CD4-positive, alpha-beta T cell (primary cell): ENCODE measurements at places on chromosomes 7 and 10. TPM values are rescaled to one million over a fixed set of nuclear protein-coding genes. Genes with fewer than 3 reads are reported as not detected.

The CTAGE15 gene
- total RNA-seq: 0.47 TPM

The PLXNA4 gene
- 0.75 TPM for total RNA-seq

The TMEM236 gene
- 0.06 TPM for total RNA-seq

The SMO gene
- not detected for total RNA-seq

The WIPF3 gene
- total RNA-seq: not detected

The ASAH2 gene
- total RNA-seq: 1.1 TPM

The GSAP gene
- 19.1 TPM for total RNA-seq

The RASA4 gene
- total RNA-seq: 37.8 TPM

The HTR5A gene
- not detected for total RNA-seq

The CNPY1 gene
- total RNA-seq: not detected

The ANXA11 gene
- total RNA-seq: 153 TPM

The AGMO gene
- not detected for total RNA-seq

The SPACDR gene
- total RNA-seq: 0.93 TPM

DNA sequence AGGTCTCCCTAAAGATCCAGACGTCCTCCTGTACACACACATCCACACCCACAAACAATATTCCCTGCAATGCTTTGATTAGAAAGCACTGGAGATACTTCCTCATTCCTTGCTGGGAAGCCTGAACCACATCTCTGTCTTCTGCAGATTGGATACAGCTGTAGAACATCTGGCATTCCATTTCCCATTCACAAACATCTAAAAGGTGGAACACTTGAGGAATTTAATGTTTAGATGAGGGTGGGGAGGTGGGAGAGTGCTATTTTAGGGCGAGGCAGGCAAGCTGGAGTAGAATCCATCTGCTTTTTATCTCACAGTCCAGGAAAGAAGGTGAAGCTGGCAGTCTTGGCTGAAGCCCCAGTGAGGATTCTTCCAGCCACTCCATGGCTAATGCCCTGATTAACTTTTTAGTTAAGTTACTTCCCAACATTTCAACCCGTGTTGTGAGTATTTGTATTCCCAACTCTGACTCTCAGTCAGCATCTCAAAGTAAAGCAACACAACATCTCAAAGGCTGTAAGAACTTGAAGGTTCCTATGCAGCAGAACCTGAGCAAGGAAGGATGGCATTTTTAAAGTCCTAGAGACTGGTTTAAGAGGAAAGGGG is 46.1 kb downstream of the CYTH3 start:
- no peaks in the 10 kb centered on the region for H3K27me3 ChIP-seq
- H3K4me1 ChIP-seq: peaks cover 12% of the 10 kb centered on the region
- H3K36me3 ChIP-seq: no peaks in the 10 kb centered on the region
- H3K27ac ChIP-seq: no peak overlapping the region
- DNase-seq: no peak
- no peak overlapping the region for H3K4me3 ChIP-seq

DNA sequence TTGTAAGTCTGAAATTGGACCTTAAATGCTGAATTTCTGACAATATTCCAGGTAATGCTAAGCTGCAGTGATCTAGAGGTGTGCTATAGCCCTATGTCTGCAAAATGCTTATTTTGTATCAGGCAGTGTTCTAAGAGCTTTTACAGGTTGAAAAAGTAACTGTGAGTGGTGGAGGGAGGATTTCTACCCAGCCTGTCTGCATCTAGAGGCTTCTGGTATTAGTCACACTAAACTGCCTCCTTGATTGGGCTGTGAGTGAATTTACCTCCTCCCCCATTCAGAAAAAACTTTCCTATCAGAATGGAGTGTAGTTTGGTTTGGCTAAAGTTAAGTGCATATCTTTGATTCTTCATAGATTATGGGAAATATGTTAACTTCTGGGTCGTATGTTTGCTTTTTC is 56.8 kb downstream of the BBS9 start:
- H3K4me1 ChIP-seq: peaks cover 7% of the 10 kb centered on the region
- DNase-seq: no peak
- H3K36me3 ChIP-seq: no peaks in the 10 kb centered on the region
- H3K27me3 ChIP-seq: no peaks in the 10 kb centered on the region

- no peak overlapping the region for H3K4me3 ChIP-seq
- no peaks in the 10 kb centered on the region for H3K36me3 ChIP-seq
- H3K27ac ChIP-seq: no peak overlapping the region
- DNase-seq: no peak
- H3K4me1 ChIP-seq: no peaks in the 10 kb centered on the region
- H3K27me3 ChIP-seq: no peaks in the 10 kb centered on the region
Observed at GRCh38 chr10:36038316-36038955, 396.3 kb upstream of the FZD8 start.

GRCh38 chr10:75572478-75572877 is 141.1 kb downstream of the LRMDA start:
- no peaks in the 10 kb centered on the region for H3K4me1 ChIP-seq
- H3K27me3 ChIP-seq: no peaks in the 10 kb centered on the region
- H3K36me3 ChIP-seq: no peaks in the 10 kb centered on the region
- DNase-seq: no peak
- no peak overlapping the region for H3K27ac ChIP-seq
- H3K4me3 ChIP-seq: no peak overlapping the region

GRCh38 chr7:139901056-139901795 is 72.2 kb downstream of the TBXAS1 start:
- H3K4me3 ChIP-seq: no peak overlapping the region
- no peaks in the 10 kb centered on the region for H3K27me3 ChIP-seq
- H3K36me3 ChIP-seq: no peaks in the 10 kb centered on the region
- no peak overlapping the region for H3K27ac ChIP-seq

DNA sequence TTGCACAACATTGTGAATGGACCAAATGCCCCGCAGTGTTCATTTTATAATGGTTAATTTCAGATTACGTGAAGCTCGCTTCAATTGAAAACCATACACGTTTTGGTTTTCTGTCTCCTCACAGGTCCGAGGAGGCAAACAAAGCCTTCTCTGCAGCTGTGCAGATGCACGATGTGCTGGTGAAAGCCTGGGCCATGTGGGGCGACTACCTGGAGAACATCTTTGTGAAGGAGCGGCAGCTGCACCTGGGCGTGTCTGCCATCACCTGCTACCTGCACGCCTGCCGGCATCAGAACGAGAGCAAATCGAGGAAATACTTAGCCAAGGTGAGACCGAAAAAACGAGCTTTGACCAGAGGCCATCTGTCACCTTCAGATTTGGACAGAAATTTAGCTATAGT is 110.3 kb downstream of the TRRAP start:
- no peaks in the 10 kb centered on the region for H3K4me1 ChIP-seq
- no peak for DNase-seq
- H3K27me3 ChIP-seq: no peaks in the 10 kb centered on the region
- peaks cover 98% of the 10 kb centered on the region for H3K36me3 ChIP-seq
- H3K27ac ChIP-seq: no peak overlapping the region

- H3K27me3 ChIP-seq: no peaks in the 10 kb centered on the region
- H3K36me3 ChIP-seq: no peaks in the 10 kb centered on the region
- H3K4me1 ChIP-seq: no peaks in the 10 kb centered on the region
- DNase-seq: no peak
- no peak overlapping the region for H3K4me3 ChIP-seq
- no peak overlapping the region for H3K27ac ChIP-seq
Observed at GRCh38 chr7:31423994-31424393, 83.5 kb upstream of the NEUROD6 start.

- peaks cover 3% of the 10 kb centered on the region for H3K27me3 ChIP-seq
- H3K4me3 ChIP-seq: no peak overlapping the region
- no peak for DNase-seq
- no peaks in the 10 kb centered on the region for H3K36me3 ChIP-seq
- H3K4me1 ChIP-seq: no peaks in the 10 kb centered on the region
Observed at GRCh38 chr10:86084585-86084984, 282.0 kb downstream of the GRID1 start.

DNA sequence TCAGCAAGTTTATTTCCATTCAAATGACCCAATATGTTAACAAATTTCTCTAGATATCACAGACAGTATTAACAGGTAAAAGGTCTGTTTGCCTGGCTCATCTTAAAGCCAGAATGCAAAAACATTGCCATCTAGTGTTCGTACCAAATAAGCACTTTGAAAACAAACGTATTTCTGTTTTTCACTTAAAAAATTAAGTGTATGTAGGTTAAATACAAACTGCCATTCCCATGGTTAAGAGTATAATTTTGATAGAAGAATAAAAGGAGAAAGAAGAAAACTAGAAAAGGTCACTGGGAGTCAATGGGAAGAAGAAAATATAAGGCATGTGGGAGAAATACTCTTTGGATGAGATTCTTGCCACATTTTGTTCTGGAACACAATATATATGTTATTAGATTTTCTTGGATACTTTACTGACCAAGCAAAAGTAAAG is 51.0 kb downstream of the ORC5 start:
- no peak for DNase-seq
- no peaks in the 10 kb centered on the region for H3K36me3 ChIP-seq
- no peaks in the 10 kb centered on the region for H3K27me3 ChIP-seq
- H3K4me3 ChIP-seq: no peak overlapping the region
- no peak overlapping the region for H3K27ac ChIP-seq

DNA sequence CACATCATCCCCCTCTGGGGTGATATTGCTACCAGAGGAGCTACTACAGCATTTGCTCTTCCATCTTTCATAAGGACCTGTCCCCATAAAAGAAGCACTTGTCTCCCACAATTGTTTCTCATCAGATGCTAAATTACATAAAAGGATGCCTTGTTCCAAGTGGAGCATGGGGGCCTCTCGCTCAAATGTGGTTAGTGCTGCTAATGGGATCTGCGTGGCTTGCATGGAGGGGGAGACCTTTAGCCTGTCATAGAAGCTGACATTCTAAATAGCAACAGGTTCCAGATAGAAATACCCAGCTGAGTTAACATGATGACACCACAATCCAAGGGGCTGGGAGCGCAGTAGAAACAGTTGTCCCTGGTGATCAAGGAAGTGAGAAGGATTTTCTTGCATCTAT is 257.9 kb downstream of the SFMBT2 start:
- no peak overlapping the region for H3K4me3 ChIP-seq
- no peaks in the 10 kb centered on the region for H3K4me1 ChIP-seq
- no peak for DNase-seq
- no peaks in the 10 kb centered on the region for H3K27me3 ChIP-seq
- H3K27ac ChIP-seq: no peak overlapping the region

- no peak overlapping the region for H3K4me3 ChIP-seq
- no peaks in the 10 kb centered on the region for H3K36me3 ChIP-seq
- no peaks in the 10 kb centered on the region for H3K27me3 ChIP-seq
- no peak for DNase-seq
Observed at GRCh38 chr7:132254455-132254854, 321.8 kb downstream of the PLXNA4 start.

DNA sequence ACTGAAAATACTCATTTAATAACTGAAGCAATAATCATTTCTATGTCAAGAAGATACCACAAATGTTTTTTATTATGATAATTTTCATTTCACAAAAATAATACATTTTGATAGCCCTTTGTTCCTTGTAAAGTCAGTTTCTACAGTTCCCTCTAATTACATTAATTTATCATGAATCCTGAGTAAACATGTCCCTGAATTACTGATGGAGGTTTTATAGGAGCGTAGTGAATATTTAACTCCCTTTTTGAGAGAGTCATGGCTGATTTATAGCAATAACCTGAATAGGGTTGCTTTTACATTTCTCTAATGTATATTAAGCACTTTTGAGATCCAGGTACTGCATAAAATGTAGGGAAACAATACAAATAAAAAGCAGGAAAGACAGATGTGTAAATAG is 216.0 kb upstream of the DKK1 start:
- DNase-seq: no peak
- H3K4me3 ChIP-seq: no peak overlapping the region
- no peaks in the 10 kb centered on the region for H3K36me3 ChIP-seq

DNA sequence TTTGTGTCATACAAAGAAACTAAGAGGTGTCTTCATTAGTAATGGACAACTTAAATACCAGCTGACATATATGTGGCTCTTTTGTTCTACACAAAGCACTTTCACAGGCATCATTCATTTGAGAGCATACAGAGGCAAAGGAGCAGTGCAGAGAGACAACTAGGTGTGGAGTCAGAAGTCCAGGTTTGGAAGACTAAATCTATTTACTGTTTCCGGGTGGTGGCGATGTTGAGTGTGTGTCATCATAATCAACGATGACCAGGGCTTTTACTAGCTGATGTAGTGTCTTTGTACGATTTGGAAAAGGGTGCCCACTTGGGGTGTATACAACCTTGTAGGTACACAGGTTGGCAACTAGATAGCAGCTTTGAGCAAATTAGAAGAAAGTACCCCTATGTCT is 195.5 kb upstream of the CCDC6 start:
- DNase-seq: no peak
- H3K27me3 ChIP-seq: no peaks in the 10 kb centered on the region
- no peak overlapping the region for H3K4me3 ChIP-seq
- no peak overlapping the region for H3K27ac ChIP-seq
- H3K4me1 ChIP-seq: no peaks in the 10 kb centered on the region
- H3K36me3 ChIP-seq: no peaks in the 10 kb centered on the region

- no peaks in the 10 kb centered on the region for H3K36me3 ChIP-seq
- H3K4me3 ChIP-seq: no peak overlapping the region
- H3K27me3 ChIP-seq: no peaks in the 10 kb centered on the region
- H3K27ac ChIP-seq: no peak overlapping the region
Observed at GRCh38 chr10:115029452-115030375, 63.5 kb upstream of the ATRNL1 start.

DNA sequence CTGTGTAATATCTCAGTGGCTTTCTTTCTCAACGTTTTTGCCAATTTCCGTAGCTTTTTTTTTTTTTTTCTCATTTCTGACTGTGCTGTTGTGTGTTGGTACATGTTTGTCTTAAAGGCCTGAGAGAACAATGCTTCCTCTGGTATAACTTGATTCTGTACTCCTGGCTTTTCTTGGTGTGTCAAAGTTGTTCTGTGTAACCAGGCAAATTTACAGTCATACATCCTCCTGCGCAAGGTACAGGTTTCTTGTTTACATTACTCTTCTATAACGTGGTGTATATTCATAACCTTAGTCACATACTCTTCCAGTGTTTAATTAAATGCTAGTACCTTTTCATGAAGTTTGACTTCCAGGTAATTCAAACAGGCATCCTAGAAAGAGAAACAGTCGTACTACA is 8.3 kb upstream of the ARHGAP12 start:
- no peak overlapping the region for H3K27ac ChIP-seq
- H3K4me3 ChIP-seq: no peak overlapping the region
- no peaks in the 10 kb centered on the region for H3K36me3 ChIP-seq
- no peaks in the 10 kb centered on the region for H3K4me1 ChIP-seq
- H3K27me3 ChIP-seq: no peaks in the 10 kb centered on the region
- no peak for DNase-seq

- H3K27ac ChIP-seq: peak overlapping the region; percentile 41
- no peak for DNase-seq
- peaks cover 5% of the 10 kb centered on the region for H3K4me1 ChIP-seq
- no peak overlapping the region for H3K4me3 ChIP-seq
- H3K36me3 ChIP-seq: no peaks in the 10 kb centered on the region
Observed at GRCh38 chr7:70334871-70335270, 736.6 kb downstream of the AUTS2 start.

GRCh38 chr10:127968027-127968441 is 61.1 kb downstream of the PTPRE start:
- no peaks in the 10 kb centered on the region for H3K36me3 ChIP-seq
- no peaks in the 10 kb centered on the region for H3K4me1 ChIP-seq
- no peaks in the 10 kb centered on the region for H3K27me3 ChIP-seq
- H3K27ac ChIP-seq: no peak overlapping the region
- H3K4me3 ChIP-seq: no peak overlapping the region
